ENCODE measurements at places on chromosomes 2 and 18.

- peak; percentile 76 for DNase-seq
Observed at GRCh38 chr2:161414042-161415033, 1.8 kb upstream of the TBR1 start.

- no peak for DNase-seq
Observed at GRCh38 chr2:100453853-100454252, 16.4 kb upstream of the NMS start.

DNA sequence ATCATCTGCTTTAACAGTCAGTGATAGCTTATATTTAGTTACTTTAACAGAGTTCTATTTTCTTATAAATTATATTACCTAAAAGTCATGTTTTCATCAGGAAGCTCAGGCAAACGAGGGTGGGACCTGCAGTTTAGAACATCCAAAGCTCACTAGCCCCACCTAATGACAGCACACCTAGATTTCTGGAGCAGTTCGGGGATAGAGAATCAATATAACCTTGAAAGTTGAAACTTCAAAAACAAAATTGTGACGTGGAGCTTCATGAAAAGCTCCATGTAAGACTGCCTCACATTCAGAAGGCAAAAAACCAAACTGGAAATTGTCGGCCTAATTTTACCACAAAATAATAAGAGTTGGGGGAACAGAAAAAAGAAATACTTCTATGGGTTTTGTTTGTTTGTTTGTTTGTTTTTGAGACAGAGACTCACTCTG lies 185.9 kb upstream of the CCDC150 start:
- peak; percentile 56 for DNase-seq

- no peak for DNase-seq
Observed at GRCh38 chr2:64905338-64906024, 83.7 kb upstream of the SLC1A4 start.

DNA sequence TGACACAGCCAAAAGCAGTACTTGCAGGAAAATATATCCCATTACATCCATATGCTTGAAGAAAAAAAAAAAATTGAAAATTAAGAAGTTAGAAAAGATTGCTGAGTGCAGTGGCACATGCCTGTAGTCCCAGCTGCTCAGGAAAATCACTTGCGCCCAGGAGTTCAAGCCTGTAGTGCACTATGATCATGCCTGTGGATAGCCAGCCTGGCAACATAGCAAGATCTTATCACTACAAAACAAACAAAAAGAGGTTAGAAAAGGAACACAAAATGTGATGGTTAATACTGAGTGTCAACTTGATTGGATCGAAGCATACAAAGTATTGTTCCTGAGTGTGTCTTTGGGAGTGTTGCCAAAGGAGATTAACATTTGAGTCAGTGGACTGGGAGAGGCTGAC lies 361.9 kb downstream of the NYAP2 start:
- DNase-seq: peak; percentile 17

- no peak for DNase-seq
Observed at GRCh38 chr2:24024018-24024417, 14.1 kb downstream of the MFSD2B start.

- DNase-seq: peak; percentile 61
Observed at GRCh38 chr2:104388296-104388695, 465.6 kb upstream of the POU3F3 start.

DNA sequence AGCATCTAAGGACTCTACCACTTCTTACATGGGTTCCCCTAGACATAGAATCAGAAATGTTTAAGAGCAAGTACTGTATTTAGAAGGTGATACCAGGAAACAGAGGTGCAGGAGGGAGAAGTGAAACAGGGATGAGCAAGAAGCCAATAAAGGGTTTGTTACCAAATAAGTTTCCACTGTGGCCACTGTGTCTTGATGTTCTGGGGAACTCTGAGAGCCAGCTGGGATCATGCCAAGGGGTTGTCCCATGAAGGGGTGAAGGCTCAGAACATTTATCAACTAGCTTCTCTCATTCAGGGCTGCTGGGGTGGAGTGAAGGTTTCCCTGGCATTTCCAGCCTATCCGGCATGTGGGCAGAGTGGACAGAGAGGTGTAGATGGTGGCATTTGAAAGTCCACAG lies 147.1 kb upstream of the SH3BP4 start:
- no peak for DNase-seq

- no peak for DNase-seq
Observed at GRCh38 chr2:219868635-219869034, 241.2 kb downstream of the SLC4A3 start.

GRCh38 chr2:128813352-128814034 lies 494.8 kb upstream of the HS6ST1 start:
- DNase-seq: no peak

GRCh38 chr2:100110614-100111000 lies 31.8 kb downstream of the AFF3 start:
- DNase-seq: no peak

GRCh38 chr2:230411570-230412370 lies 4.2 kb upstream of the SP100 start:
- DNase-seq: peak; percentile 81

All from astrocyte of the hippocampus (primary cell).